Aortic smooth muscle cell (primary cell): ENCODE measurements at places on chromosomes 5 and 9. TPM values are rescaled to one million over a fixed set of nuclear protein-coding genes. Genes with fewer than 3 reads are reported as not detected.

Gene ITK
- not detected in 2 replicates for total RNA-seq

Gene CATSPER3
- 0.13 and 0.25 TPM in 2 replicates for total RNA-seq

Gene PCDHB11
- total RNA-seq = 0.44 and 0.53 TPM in 2 replicates

Gene OR13C3
- not detected in 2 replicates for total RNA-seq

Gene RNF180
- 6.1 and 8.2 TPM in 2 replicates for total RNA-seq

Gene IRX2
- 0.62 and 3.7 TPM in 2 replicates for total RNA-seq

Gene IL9
- total RNA-seq = not detected in 2 replicates

Gene CDKN2A
- total RNA-seq = 8.0 and 10.7 TPM in 2 replicates

Gene PFDN1
- total RNA-seq = 37.9 and 43.2 TPM in 2 replicates

Gene ADAMTSL1
- total RNA-seq = 115 and 144 TPM in 2 replicates

Gene GMCL2
- total RNA-seq = not detected in 2 replicates

Gene TMEM38B
- total RNA-seq = 10.9 and 11.1 TPM in 2 replicates

Gene TXNDC8
- not detected in 2 replicates for total RNA-seq

Gene PLEKHG4B
- total RNA-seq = not detected in 2 replicates

Gene KIF12
- not detected in 2 replicates for total RNA-seq

Gene PCDHAC2
- 0.31 and 0.53 TPM in 2 replicates for total RNA-seq

Gene VDAC1
- 270 and 293 TPM in 2 replicates for total RNA-seq

Gene APBA1
- total RNA-seq = 11.8 and 15.2 TPM in 2 replicates
